NCI-H1930 (cell line): ENCODE measurements at places on chromosomes 7 and 10.

DNA sequence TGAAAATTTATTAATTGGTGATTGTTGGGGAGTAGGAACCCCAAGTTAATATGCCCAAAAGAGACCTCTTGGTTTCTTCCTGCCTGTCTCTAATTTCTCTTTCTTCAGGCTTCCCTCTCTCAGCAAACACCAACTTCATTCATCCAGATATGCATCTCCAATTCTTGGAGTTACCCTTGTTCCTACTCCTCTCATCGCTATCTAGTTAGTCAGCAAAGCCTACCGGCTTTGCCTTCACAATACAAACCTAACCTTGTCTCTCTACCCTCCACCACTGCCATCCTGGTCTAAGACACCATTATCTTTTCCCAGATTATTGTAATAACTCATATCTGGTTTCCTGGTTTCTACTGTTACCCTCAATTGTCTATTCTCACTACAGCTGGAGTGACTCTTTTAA, 47.9 kb downstream of the MRPL32 start:
- no peak for DNase-seq

- no peak for DNase-seq
Measured at GRCh38 chr7:36777855-36778254, 53.6 kb upstream of the AOAH start.

- DNase-seq = no peak
Measured at GRCh38 chr10:44723082-44723481, 188.1 kb upstream of the TMEM72 start.

GRCh38 chr7:8017423-8017822, 48.8 kb downstream of the GLCCI1 start:
- no peak for DNase-seq

GRCh38 chr7:150431839-150432658, 18.4 kb upstream of the GIMAP8 start:
- no peak for DNase-seq

- no peak for DNase-seq
Measured at GRCh38 chr10:48589266-48589665, 15.6 kb downstream of the ARHGAP22 start.

- DNase-seq = no peak
Measured at GRCh38 chr7:107277331-107277730, 108.5 kb downstream of the HBP1 start.
